ENCODE measurements at places on chromosomes 12 and 14. TPM values are rescaled to one million over a fixed set of nuclear protein-coding genes. Genes with fewer than 3 reads are reported as not detected.
A peak's percentile ranks its signal among the peaks of the same experiment; 100 is the strongest.

ITPK1 gene
- 42.9 TPM for polyA plus RNA-seq

RTL1 gene
- 0.03 TPM for polyA plus RNA-seq

EIF2S3B gene
- 2.0 TPM for polyA plus RNA-seq

KRT2 gene
- polyA plus RNA-seq, result 0.08 TPM

NPAS3 gene
- polyA plus RNA-seq, result not detected

DNA sequence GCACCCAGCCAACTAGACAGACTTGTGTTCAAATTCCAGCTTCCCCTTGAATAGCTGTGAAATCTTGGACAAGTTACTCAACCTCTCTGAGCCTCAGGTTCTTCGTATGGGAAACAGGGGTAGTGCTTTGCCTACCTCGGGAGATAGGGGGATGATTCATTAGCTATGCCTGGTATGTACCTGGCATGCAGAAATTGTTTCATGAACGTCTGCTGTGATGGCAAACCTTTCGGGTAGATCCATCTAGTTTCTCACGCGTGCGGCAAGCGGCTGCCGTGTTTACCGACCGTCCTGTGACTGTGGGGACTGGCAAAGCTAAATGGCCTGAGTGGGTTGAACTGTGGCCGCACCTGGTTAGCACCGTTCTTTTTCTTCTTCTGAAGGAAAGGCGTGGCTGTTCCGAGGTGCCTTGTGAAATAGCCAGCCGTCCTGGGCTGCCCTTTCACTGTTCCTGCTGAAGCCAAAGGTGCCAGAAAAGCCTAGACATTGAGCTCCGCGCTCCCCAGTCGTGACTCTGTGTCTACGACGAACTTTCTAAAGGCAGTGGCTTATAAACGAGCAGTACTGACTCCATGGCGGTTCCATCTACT lies 40.6 kb upstream of the MED13L start:
- no peak for DNase-seq

DNA sequence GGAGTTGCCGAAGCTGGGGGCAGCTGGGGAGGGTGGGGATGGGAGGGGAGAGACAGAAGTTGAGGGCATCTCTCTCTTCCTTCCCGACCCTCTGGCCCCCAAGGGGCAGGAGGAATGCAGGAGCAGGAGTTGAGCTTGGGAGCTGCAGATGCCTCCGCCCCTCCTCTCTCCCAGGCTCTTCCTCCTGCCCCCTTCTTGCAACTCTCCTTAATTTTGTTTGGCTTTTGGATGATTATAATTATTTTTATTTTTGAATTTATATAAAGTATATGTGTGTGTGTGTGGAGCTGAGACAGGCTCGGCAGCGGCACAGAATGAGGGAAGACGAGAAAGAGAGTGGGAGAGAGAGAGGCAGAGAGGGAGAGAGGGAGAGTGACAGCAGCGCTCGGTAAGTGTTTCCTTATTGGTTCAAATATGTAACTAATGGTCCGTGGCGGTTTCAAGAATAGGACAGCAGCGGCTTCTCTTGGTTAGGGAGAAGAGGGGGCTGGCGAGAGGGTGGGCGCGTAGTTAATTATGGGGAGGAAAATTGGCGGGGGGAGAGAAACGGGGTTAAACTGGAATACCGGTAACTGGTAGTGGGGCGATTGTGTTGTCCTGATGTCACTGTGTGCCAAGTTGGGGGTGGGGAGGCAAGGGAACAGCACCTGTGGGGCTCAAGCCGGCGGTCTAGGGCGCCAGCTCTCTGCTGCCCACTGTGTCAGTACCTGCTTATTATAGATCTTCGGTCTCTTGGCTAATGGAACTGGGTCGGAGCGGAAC lies 8.4 kb downstream of the HOXC8 start:
- peak; percentile 83 for DNase-seq

GRCh38 chr12:16785524-16785923 lies 179.6 kb upstream of the LMO3 start:
- DNase-seq, result no peak

- DNase-seq, result peak; percentile 36
Measured at GRCh38 chr12:6970096-6970527, 352 bp downstream of the PHB2 start.

- DNase-seq, result no peak
Measured at GRCh38 chr12:21877293-21877982, 63.8 kb downstream of the ABCC9 start.

DNA sequence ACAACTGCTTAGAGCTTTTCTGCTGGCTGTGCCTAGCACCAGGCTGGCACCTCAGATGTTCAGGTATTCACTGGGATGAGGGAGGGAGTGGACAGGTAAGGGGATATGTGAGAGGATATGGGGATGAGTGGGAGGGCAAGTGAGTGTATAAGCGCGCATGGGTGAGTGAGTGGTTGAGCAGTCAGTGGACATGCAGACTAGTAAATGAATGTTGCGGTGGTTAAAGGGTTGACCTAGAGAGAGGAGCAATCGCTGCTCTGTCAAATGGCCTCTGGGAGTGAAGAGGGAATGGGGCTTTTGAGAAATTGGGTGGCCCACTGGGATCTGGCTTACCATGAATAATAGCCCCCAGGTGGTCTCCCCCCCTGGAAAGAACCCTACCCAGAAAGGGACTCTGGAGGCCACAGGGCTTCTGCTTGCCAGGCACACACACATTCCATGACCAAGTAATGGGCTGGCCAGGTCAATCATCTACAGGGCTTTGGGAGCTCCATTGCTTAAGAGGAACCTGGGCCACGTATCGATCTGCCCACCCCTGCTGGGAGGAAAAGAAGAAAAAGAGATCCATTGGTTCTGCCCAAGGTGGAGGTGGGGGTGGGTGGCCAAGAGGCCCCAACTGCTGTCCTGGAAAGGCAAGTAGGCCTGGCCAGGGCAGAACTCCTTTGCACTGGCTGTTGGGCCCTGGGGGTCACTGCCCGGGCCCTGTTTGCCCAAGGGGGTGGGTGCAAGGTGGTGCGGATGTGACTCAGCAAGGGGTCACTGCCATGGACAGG lies 30.8 kb upstream of the ZFP36L1 start:
- no peak for DNase-seq

DNA sequence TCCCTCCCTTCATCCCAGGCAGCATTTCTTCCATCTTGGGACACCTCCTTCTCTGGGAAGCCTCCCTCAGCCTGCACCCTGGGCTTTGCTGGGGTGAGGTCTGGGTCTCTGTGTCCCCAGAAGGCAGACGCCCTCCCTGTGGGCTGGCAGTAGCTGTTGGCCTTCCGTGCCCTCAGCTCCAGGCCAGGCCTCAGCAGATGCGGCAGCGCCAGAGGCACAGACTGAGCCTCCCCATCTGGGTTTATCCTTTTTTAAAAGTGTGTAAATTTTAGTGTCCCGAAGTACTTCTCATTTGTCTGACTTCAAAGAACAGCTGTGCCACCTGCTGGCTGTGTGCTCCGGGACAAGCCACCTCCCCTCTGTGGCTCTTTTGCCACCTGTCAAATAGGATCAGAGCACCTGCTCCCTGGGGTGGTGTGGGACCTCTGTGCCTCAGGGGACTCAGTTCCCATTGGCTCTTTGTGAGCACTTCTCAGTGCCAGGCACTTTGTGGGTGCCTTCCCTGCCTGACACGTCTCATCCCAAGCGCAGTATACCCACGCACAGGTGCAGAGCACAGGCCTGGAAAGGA lies 11.1 kb downstream of the EXOC3L4 start:
- DNase-seq, result no peak

DNA sequence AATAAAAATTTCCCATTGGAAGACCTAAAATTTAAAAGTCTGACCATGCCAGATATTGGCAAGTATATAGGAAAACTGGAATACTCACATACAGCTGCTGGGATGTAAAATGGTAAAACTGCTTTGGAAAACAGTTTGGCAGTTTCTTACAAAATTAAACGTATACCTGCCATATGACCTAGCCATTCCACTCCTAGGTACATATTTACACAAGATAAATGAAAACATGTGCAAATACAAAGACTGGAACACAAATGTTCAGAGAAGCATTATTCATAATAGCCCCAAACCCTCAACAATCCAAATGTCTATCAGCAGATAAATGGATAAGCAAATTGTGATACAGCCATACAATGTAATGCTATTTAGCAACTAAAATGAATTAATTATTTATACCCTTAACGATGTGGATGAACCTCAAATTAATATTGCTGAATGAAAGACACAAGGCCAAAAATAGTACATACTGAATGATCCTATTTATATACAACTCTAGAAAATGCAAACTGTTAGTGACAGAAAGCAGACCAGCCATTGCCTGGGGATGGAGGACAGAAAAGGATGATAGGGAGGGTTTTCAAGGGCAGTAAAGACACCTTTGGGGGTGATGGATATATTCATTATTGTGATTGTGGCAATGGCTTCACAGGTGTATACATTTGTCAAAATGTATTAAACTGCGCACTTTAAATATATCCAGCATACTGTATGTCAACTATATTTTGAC lies 21.3 kb upstream of the TCP11L2 start:
- DNase-seq, result no peak

DNA sequence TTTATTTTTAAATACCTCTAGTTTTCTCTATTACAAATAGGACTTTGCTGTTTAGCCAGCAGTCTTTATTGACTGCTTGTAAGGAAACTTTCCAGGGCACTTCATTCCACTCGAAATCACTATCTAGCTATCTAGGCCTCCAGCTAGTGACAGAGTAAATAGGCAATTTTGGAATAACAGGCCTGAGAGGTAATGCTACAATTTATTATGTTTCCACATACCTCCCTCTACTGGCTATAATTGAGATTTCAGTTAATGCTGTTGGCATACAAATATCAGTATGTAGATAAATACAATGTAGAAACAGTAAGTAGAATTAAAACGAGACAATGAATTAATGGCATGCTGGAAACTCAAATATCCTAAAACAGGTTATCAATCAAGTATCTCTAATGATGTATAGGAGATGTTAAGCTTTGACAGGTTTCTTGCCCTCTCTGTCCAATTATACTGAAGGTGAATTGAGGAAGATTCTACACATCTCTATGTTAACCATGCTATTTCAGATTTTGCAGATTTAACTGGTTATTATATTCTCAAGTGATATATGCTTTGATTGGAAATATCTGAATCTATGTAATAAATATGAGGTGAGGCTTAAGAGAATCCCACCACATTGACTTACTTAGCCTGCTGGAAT lies 7.2 kb downstream of the DTD2 start:
- peak; percentile 33 for DNase-seq

DNA sequence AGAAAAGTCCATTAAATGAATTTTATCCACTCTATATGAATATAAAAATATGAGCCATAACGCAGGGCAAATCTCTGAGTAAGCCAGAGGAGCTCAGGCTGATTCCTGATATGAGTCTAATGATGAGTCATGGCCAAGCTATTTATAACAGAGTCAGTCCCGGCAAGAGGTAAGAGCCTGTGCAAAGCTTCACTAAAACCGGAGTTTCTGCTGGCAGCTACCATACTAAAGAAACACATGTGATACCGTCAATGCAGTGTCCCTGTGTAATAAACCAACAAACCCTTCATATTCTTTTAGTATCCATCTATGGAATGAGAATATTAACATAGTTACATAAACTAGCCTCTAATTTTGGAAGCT lies 319.4 kb downstream of the KCNC2 start:
- peak; percentile 79 for DNase-seq

DNA sequence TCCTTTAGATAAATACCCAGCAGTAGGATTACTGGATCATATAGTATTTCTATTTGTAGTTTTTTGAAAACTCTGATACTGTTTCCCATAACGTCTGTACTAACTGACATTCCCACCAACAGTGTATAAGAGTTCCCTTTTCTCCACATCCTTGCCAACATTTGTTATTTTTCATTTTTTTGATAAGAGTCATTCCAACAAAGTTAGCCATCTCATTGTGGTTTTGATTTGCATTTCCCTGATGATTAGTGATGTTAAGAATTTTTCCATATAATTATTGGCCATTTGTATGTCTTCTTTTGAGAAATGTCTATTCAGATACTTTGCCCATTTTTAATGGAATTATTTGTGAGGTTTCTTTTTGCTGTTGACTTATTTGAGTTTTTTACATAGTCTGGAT lies 486.0 kb downstream of the FLRT2 start:
- DNase-seq, result no peak

DNA sequence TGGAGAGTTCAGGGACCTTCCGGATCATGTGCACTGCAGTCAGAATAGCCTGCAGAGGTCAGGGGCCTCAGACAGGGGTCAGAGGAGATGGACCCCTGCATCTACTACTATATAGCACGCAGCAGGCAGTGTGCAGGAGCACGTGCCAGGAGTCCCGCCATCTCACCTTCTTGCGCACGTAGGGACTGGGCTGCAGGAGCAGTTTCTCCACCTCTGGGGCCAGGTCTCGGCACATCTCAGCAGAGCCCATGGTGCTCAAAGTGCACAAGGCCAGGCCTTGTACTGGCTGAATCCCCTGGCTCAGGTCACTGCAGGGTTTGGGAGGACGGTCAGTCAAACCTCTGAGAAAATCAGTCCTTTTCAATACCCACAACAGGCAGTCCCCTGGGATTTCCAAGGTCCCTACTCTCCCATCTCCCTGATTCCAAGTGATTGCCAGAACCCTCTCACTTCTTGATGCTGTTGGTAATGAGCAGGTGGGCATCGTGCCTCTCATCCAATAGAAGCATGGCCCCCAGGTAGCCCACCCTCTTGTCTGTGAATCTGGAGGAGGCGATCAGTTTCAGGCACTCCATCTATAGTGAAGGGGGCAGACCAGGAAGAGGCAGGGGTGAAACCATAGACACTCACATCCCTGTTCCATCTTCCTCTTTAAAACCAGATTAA lies 1.3 kb downstream of the AP1G2 start:
- no peak for DNase-seq

DNA sequence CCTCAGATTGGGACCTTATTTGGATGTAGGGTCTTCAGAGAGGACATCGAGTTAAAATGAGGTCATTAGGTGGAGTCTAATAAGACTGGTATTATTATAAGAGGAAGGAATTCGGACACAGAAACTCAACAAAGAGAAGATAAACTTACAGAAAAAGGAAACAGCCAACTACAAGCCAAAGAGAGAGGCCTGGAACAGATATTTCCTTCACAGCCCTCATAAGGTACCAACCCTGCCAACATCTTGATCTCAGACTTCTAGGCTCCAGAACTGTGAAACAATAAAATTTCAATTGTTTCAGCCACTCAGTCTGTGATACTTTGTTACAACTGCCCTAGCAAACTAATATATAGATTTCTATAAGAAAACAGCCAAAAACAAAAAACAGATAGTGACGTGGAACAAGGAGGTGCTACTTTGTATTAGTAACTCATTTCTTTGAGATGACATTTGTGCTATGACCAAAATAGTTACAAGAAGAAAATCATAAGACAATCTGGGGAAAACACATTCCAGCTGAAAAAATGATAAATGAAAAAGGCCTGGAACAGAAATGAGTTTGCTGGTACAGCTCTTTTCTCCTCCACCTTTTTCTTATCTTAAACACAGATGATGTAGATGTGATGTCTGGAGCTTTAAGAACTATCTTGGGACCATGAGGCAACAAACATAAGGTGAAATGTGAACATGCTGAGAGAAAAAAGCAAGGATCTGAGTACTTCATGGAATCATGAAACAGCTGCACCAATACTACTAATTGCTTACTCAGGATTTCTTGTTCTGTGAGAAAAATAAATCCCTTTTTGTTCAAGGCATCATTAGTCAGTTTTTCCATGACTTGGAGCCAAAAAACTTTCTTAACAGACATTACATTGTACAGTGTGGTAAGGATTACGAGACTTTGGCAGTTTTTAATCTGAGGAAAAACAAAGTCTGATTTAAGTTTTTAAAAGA lies 243.2 kb downstream of the ANO6 start:
- DNase-seq, result no peak
